Stimulated activated CD8-positive, alpha-beta memory T cell treated with anti-CD3 and anti-CD28 coated beads, Interleukin-4, amount 100 ng/mL, for 4 hours (primary cell): ENCODE measurements at places on chromosomes 2 and 18.

GRCh38 chr2:163132850-163133249, 294.3 kb upstream of the KCNH7 start:
- no peak for DNase-seq

DNA sequence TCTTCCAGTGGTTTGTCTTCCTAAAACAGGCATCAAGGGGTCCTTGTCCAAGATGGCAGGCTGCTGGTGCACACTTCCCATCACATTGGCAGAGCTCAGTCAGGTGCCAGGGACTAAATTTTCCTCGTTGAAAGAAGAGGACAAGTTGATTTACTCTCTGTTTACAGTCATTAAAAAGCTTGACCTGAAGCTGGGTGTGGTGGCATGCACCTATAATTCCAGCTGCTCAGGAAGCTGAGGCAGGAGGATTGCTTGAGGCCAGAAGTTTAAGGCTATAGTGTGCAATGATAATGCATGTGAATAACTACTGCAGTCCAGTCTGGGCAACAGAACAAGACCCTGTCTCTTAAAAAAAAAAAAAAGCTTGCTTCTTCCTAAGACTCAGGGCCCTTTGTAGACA, 3.6 kb upstream of the PLB1 start:
- no peak for DNase-seq

DNA sequence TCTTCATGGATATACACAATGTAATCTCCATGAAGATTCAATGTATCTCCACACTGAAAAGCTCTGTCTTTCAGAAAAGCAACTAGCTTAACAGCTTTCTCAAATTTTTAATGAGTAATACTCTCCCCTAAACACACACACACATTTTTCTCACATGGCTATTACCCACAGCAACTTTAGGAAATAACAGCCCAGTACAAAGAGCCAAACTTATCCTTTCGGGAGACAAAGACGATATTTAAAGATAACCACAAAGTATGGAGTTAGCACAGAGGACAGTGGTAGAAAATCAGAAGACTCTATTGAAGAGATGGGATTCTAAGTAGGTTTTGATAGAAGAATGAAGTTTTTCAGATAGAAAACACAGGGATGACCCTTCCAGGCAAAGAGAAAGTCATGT, 394.9 kb upstream of the TRIB2 start:
- DNase-seq: no peak

DNA sequence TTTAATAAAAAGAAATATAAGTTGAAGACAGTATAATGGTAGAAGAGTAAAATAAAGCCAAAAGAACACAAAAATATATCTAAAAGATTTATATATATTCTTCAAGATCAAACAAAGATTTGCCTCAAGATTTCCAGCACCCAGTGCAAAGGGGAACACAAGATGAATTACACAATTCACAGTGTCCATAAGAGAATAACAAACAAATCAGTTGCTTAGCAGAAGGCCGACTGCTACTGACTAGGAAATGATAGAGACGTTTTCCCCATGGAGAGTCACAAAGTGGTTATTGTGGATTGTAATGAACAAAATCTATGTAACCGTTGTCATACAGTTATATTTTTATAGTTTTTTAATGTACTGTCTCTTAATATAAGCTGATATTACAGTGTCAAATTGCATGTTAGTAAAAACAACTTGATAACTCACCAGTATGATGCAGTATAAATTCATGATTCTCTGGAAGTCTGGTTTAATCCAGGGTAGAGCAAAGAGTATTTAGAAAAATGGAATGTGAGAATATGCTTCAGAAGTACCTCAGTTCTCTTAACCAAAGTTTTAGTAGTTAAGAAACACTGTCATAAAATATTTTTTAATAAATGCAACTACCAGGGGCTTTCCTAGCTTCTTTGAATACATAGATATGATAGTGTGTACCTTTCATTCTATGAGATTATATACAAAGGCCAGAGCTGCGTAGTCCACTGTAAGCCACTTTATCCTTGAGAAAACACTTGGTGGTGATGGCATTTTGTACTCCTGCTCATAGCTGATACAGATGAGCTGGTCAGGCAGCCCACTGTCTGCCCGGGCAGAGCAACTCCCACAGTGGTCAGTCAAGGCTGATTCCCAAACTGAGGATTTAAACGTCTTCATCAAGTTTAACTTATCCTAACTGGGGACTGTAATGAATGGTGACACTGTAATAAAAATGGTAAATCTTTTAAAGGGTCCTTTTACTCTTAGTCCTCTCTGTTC, 180.5 kb upstream of the DTNA start:
- no peak for DNase-seq

DNA sequence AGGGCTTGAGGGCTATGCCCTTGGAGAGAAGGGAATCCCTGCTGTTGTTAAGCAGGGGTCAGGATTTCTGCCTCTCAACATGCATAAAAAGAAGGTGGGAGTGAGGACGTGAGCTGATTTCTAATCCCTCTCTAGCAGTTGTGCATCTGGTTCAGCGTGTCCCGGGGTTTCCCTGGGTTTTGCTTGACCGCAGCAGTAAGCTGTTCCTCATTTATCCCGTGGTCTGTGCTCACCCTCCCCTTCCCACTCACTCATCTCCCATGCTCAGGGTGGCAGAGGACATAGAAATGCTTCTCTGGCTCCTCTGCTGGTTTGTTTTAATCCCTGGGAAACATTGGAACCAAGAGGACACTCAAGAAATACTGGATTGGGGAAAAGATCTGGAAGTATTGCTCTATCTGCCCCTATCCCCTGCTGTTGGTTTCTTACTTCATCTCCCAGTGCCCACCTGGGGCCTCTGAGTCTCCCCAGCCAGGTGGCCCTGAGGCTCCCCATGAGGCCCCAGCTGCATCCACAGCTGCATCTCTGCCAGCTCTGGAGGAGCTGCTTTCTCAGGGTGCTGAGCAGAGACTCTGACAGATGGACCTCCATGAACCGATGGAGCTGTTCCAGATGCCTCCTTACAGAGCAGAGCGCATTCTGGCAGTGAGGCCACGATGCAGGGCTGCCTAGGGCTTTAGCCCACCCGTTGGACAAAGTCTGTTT, 36.1 kb downstream of the TET3 start:
- DNase-seq: no peak

DNA sequence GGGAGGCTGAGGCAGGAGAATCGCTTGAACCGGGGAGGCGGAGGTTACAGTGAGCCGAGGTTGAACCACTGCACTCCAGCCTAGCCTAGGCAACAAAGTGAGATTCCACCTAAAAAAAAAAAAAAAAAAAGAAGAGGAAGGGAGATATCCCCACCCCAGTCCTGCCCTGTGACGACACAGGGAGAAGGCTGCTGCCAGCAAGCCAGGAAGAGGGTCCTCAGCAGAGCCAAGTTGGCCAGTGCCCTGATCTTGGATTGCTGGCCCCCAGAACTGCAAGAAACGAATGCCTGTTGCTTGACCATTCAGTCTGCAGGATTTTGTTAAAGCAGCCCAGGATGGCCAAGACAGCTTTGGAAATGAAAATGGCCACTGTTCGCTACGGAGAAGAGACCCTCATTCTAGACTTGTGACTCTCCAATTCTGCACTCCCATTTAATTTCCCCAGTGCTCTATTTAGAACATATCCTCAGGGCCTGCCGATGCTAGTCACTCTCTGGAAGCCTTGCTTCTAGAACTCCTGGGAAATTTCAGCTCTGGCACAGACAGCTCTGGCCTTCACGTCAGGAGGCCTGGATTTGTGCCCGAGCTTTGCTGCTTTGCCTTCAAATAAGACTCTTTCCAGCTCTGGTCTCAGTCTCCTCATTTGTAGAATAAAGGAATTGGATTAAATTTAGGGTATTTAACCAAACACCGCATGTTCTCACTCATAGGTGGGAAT, 15.7 kb upstream of the AMMECR1L start:
- no peak for DNase-seq

GRCh38 chr2:69054431-69054830, 41.5 kb downstream of the ANTXR1 start:
- no peak for DNase-seq

DNA sequence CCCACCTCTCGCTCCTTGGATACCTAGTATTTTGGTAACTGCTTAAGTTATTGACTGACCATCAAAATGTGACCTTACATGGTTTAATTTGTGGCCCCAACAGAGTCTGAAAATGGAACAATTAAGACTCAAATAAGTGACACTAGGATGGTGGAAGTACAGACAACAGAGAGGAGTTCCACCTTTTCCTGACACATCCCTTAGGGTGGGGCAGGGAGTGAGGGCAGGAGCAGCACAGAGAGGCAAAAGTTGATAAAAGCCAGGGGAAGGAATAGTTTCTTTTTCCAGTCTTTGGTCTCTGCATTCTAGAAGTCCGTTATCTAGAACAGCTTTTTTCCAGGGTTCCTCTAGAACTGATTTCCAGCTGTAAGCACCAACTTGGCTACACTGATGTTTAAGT, 32.2 kb downstream of the FTCDNL1 start:
- DNase-seq: no peak

DNA sequence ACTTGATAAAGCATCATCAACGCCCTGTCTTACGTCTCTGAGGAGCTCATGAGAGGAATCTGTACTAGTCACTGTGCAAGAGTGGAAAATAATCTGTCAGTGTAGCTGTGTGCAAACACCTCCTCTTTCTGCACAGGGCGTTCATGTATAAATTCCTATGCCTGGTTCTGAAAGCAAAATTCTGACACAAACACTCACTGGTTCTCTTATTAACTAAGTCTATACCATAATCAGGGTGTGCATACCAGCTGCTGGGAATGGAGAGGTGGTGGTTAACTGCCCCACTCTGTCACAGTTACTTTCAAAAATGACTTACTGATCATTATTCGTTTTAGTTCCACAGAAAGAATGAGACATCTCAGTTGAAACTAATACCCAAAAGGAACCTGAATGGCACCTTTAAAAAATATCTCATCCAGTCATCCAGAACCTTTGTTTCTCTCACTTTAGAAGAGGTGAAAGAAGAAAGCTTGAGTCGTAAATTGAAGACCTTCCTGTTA, 35.7 kb downstream of the STK39 start:
- DNase-seq: no peak

DNA sequence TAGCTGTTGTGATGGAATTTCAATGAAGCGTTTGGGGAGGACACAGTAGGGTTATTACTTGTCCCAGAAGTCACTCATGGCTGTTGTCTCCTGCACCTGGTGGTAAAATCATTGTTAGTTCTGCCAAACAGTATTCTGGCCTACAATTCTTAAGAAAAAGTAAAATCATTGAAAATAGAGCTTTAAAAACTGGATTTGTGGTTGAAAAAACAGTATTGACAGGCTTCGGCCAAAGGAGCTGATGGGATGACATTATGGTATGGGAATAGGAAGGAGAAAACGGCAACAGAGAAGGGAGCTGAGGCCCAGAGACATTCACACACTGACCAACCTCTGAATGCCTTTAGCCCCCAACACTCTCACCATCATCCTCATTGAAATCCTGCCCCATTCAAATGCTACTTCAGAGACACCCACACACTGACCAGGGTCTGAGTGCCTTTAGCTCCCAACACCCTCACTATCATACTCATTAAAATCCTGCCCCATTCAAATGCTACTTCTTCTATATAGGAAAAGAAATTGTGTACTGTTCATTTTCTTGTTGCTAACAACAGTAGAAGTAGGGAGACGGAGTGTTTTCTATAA, 114.1 kb upstream of the OSR1 start:
- no peak for DNase-seq

DNA sequence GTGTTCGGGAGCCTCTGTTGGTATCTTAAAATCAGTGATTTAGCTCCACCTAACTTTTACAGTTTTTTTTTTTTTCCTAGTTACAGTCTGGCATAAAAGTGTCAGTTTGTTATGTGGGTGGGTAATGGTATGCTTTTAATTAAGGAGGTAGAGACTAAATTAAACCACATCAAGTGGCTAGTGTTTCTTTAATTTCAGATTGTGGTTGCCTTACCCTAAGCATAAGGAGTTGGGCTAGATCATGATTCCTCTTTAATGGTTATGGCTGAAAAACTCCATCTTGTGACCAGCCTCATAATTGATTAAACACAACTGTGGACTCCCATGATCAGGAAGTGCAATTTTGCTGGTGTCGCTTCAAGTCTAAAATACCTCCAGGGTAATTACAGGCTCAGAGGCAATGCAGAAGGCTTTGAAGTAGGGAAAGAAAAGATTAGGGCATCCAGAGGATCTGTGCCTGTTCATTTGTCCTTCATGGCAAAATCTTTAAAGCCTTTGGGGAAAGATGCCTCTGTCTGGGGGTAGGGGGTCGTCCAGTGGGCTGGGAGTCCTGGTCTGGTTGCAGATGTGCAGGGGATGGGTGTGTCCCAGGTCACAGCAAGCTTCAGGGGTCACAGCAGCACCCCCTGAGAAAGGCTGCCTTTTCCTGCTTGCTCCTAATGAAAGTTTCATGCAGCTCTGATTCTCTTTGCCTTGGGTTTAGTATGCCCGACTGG, 579.2 kb downstream of the BCL11A start:
- no peak for DNase-seq
